Right kidney (tissue), 9 donors: ENCODE measurements at places on chromosomes 12 and 14.

DNA sequence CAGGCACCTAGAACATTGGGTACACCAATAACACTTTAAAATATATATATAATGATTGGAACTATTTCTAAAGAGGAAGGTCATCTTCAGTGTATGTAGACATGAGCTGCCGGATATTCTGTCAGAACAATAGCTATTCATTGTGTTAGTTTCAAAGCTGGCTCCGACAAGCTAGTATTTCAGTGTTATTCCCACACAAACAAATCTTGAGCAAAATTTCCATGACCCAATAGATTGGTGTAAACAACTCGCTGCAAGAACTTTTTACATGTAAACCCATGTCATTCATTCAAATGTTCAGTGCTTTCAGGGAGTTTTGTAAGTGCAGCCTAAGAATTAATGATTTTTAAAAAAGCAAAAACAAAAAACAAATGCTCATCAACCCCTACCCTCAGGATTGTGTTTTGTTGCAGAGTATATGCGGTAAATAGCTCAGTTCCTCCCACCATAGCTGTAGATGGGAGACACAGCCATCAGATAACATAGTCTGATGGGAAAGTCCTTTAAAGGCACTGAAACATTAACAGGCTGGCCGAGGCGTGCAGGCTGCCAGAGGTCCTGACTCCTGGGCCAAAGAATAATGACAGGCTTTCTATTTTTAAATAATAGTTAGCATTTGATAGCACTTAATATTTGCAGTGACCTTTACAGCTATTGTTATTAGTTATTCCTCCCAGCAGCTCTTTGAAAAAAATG, 150.3 kb upstream of the ARHGAP5 start:
- no peak for DNase-seq

GRCh38 chr12:3197131-3197818, 120.1 kb downstream of the TSPAN9 start:
- no peak for DNase-seq

GRCh38 chr14:61355892-61356325, 34.5 kb downstream of the PRKCH start:
- DNase-seq: no peak

DNA sequence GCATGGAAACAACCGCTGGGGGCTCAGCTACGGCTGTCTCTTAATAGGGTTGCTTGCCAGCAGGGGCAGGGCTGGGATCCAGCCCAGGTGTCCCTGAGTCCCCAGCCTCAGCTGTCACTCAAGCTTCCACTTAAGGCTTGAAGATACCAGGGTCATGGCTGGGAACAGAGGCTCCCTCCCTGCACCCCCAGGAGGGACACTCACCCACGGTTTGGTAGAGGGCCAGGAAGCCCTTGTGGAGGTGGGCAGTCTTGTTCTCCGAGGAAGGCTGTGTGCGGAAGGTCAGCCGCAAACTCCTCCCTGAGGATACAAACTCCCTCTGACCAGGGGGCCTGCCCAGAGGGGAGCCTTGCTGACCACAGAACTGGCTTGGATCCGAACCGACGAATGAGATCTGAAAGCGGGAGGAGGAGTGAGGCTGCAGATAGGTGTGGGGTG, 7.3 kb downstream of the C1RL start:
- DNase-seq: no peak

- DNase-seq: no peak
Observed at GRCh38 chr12:47811581-47812484, 7.9 kb downstream of the HDAC7 start.

DNA sequence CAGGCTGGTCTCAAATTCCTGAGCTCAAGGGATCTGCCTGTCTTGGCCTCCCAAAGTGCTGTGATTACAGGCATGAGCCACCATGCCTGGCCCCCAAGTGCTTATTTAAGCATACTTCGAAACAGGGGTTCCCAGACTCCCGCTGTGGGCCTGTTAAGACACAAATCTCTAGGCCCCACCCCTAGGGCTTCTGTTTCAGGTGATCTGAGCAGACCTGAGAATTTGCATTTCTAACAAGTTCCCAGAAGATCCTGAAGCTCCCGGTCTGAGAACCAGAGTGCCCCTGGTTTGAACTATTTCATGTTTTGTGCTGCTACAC, 25.0 kb downstream of the GCH1 start:
- no peak for DNase-seq

DNA sequence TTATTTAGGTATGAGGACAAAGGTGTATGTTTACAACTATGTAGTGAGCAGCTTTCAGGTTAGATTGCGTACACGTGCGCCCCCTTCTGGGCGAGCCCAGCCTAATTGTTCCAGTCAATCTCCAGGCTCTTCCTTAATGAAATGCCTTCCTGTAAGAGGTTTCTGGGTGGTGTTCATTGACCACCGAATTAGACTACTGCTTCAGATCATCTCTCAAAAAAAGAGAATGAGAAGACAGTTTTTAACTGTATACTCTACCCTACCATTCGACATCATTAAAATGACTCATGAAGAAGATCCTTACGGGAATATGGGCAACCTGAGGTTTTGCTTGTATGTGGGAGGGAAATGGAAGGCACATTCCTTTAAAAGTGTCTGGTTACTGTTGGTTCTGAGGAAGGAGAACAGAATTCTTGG, 2.1 kb downstream of the LUM start:
- peak; percentile 11 for DNase-seq

GRCh38 chr12:70813559-70813958, 107.0 kb downstream of the PTPRR start:
- no peak for DNase-seq

GRCh38 chr12:56979628-56980027, 22.2 kb upstream of the RDH16 start:
- DNase-seq: no peak

DNA sequence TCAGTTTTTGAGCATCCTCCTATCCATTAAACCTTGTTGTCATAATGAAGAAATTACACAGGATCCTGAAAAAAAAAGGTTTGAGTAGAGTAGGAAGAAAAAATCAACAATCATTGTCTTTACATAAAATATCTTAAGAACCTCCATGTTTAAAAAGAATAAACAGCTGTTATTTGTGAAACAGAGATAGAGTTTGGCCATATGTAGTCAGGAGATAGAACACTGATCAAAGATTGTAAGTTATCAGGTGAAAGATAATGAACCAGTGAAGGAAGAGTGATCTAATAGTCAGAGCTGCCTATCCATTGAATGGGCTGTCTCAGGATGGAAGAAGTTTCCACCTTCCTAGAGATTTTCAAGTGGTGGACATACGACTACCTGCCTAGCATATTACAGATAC, 397.1 kb downstream of the SOX5 start:
- no peak for DNase-seq

DNA sequence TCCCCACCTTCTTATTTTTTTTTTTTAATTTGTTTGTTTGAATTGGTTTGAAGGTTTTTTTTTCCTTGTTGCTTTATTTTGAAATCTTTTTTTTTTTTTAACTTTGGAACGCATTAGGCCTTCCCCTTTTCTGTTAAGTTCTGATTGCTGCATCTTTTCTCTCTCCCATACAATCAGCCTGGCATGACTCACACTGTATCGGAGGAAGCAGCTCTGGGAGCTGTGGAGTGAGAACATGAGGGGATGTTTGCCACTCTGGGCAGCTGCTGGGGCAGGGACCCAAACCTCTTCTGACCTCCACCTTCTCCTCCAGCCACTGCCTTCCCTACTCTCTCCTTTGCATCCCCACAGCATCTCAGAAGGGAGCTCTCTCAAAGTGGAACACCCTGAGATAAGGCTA, 160.3 kb upstream of the FKBP4 start:
- DNase-seq: no peak

GRCh38 chr14:61950340-61950739, 188.1 kb downstream of the SNAPC1 start:
- DNase-seq: no peak

DNA sequence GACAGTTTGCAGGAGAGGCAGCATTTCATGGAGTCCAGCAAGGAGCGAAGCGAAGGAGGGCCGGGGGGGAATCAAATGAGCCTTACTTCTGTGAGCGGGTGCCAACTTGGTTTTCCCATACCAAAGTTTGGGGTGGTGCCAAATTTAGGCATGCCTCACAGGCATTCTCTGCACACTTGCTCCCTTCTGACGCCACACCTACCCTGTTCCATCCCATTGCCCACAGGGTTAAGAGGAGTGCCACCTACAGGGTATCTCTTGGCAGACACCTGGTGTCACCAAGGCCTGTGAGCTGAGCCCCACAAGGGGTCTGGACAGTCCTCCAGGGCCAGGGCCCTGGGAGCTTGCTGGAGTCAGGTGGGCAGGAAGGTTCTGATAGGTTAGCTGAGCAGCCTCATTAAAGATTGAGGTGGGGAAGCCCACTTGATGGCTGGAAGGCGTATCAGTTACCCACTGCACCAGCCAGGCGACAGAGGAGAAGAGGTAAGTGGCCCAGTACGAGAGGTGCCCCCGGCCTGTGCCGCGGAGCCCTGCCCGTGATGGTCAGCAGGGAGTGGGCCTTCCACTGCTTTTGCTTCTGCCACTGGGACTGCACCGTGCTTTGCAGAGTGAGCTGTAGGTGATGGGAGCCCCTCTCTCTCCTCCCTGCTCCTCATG, 45.2 kb downstream of the DEGS2 start:
- DNase-seq: no peak

DNA sequence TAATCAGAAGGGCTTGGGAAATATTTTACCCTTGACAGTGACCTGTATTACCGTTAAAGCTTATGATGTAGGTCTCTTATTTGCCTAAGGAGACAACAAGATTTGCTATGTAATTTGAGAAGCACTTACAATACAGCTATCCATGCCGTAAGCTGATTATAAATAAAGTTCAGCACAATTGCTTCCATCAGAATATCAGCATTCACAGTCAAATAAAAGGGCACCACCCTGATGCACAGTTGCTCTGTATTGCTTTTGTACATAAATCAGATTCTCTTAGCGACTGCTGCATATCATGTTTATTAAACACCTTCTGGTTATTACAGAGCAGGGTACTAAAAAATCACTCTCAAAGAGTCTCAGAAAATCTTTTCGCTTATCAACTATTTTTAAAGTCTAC, 67.3 kb upstream of the VRK1 start:
- DNase-seq: no peak

DNA sequence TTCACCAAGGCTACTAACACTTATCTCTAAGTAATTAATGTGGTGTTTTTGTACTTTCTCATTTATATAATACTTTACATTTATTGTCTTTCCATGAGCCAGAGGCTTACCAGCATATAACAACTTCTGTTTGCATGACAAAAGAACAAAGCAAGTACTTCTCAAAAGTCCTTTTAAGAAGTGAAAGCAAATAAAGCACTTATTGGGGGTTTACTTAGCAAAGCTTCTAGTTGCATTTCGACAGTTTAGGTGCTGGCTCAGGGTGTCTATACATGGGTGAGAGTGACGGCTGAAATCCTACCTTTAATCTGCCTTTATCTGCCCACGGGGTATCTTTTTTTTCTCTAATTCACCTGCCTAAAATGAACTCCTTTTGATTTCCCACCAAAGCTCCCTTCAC, 21.0 kb upstream of the DCN start:
- DNase-seq: no peak

- no peak for DNase-seq
Observed at GRCh38 chr12:132490422-132491137, 629 bp downstream of the FBRSL1 start.
